ENCODE measurements at places on chromosomes 6 and 20. TPM values are rescaled to one million over a fixed set of nuclear protein-coding genes. Genes with fewer than 3 reads are reported as not detected.

GDAP1L1 gene
- not detected for total RNA-seq

PROKR2 gene
- total RNA-seq = not detected

CENPQ gene
- total RNA-seq = 22.3 TPM

OTOR gene
- total RNA-seq = not detected

BYSL gene
- 21.5 TPM for total RNA-seq

RGS17 gene
- total RNA-seq = 0.37 TPM

CPXM1 gene
- total RNA-seq = 1.2 TPM

- H3K27me3 ChIP-seq = no peaks in the 10 kb centered on the region
- no peak for DNase-seq
- peaks cover 12% of the 10 kb centered on the region for H3K36me3 ChIP-seq
- H3K27ac ChIP-seq = no peak overlapping the region
- no peak overlapping the region for H3K4me3 ChIP-seq
These were observed 166.1 kb upstream of the AKAP12 start for GRCh38 chr6:151073701-151074100.

DNA sequence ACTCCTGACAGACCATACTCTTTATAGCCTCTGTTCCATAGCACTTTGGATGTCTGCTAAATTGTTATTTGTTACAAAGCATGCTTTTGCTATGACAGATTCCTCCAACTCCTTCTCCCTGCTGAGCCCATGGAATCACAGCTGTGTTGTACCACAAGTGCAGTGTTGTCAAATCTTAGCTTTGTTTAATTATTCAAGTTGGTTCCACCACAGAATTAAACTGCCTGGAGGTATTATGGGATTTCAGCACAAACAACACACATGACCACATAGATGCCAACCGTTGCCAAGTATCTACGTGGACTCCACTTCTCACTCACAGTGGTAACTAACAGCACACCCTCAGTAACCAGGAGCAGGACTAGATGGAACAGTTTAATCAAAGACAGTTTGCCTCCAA, 32.7 kb upstream of the MARCKS start:
- H3K27ac ChIP-seq = no peak overlapping the region
- peaks cover 18% of the 10 kb centered on the region for H3K4me1 ChIP-seq
- DNase-seq = peak; percentile 16
- H3K36me3 ChIP-seq = no peaks in the 10 kb centered on the region
- H3K27me3 ChIP-seq = no peaks in the 10 kb centered on the region

- H3K4me3 ChIP-seq = no peak overlapping the region
- peaks cover 11% of the 10 kb centered on the region for H3K4me1 ChIP-seq
- no peak overlapping the region for H3K27ac ChIP-seq
- peaks cover 6% of the 10 kb centered on the region for H3K36me3 ChIP-seq
These were observed 3.8 kb upstream of the TMEM181 start for GRCh38 chr6:158556113-158556512.

DNA sequence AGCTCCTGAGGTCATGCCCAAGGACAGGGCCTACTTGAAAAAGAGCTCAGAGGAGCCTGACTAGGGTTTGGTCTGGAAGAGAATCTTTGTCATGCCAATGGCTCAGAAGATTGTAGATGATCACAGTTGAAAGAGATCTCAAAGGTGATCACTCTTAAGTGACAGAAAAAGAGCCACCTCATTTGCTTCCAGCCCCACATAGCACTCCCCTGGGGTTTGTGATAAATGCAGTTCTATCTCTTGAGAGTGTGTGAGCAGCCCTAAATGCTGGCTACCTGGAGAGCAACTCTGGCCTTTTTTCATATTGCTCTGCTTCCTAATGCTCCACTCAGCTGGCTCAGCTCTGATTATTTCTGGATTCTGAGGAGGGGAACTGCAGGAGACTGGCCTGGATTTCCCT, 39.3 kb downstream of the KLHL32 start:
- no peak overlapping the region for H3K27ac ChIP-seq
- no peaks in the 10 kb centered on the region for H3K27me3 ChIP-seq
- no peak for DNase-seq
- H3K36me3 ChIP-seq = no peaks in the 10 kb centered on the region
- no peak overlapping the region for H3K4me3 ChIP-seq

DNA sequence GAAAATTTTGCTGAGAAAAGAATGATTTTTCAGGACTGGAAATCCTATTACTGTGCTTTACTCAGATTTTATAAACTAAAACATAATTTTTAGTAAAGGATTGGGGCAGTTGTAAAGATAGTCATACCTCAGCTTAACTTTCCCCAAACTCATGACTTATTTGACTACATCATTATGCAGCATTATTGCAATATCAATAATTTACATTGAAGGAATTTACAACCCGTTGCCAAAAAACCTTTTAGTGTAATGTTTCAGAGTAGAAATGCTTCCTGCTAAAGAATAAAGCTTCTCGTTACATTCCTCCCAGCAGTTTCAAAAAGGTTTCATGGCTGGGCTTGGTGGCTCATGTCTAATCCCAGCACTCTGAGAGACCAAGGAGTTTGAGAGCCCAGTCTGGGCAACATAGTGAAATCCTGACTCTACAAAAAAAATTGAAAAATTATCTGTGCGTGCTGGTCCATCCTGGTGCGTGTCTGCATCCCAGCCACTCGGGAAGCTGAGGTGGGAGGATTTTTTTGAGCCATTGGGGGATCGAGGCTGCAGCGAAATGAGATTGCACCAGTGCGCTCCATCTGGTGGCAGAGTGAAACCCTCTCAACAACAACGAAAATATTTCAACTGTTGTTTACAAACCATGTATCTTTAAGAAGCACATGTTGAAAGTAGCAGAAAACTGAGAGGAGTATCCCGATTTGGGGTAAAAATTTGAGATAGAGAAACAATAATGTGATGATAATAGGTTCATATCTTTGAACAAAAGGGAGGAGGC, 4.4 kb downstream of the AMD1 start:
- H3K4me1 ChIP-seq = peaks cover 36% of the 10 kb centered on the region
- H3K27ac ChIP-seq = no peak overlapping the region

DNA sequence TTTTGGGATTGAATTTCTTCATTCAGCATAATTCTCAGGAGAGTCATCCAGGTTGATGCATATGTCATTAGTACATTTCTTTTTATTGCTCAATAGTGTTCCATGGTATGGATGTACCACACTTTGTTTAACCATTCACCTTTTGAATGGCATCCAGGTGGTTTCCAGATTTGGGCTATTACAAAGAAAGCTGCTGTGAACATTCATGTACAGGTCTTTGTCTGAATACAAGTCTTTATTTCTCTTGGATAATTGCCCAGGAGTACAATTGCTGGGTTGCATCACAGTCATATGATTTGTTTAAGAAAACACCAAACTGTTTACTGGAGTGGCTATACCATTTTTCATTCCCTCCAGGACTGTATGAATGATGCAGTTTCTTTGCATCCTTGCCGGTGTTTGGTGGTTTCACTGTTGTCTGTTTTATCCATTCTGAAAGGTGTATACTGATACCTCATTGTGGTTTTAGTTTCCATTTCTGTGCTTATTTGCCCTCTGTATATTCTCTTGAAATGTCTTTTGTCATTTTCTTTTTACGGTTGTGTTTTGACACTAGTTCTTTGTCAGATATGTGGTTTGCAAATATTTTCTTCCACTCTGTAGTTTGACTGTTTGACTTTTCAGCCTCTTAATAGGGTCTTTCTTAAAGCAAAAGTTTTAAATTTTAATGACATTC, 8.8 kb downstream of the CDKAL1 start:
- no peak overlapping the region for H3K4me3 ChIP-seq
- peak; percentile 55 for DNase-seq
- no peaks in the 10 kb centered on the region for H3K27me3 ChIP-seq
- peaks cover 8% of the 10 kb centered on the region for H3K4me1 ChIP-seq
- peak overlapping the region; percentile 8 for H3K27ac ChIP-seq
- peaks cover 12% of the 10 kb centered on the region for H3K36me3 ChIP-seq

DNA sequence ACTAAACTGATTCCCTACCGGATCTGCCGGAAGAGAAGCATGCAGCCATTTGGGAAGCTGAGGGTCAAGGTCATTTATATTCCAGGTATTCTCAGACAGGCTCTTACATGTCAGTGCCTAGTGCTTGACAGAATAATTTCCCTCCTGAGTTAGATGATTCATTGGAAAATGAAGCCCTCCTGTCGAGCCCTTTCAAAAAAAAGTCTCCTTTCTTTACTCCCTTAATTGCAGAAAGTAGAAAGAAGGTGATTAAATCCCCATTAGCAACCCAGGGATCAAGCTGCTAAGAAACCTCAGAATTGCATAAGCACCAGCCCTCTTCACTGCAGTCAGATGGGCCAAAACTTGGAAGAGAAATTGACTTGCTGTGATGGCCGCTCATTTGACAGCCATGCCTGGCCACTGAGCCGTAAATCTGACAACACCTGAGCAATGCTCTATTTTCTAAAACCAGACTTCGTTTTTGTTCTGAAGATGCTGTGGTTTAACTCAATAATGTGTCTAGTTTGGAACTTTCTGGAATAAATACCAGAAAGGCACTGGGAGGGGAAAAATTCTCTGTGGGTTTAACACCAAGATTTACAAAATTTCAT, 61.0 kb upstream of the ARMH2 start:
- no peak for DNase-seq
- no peak overlapping the region for H3K27ac ChIP-seq
- H3K27me3 ChIP-seq = no peaks in the 10 kb centered on the region
- H3K4me3 ChIP-seq = no peak overlapping the region
- H3K36me3 ChIP-seq = no peaks in the 10 kb centered on the region

DNA sequence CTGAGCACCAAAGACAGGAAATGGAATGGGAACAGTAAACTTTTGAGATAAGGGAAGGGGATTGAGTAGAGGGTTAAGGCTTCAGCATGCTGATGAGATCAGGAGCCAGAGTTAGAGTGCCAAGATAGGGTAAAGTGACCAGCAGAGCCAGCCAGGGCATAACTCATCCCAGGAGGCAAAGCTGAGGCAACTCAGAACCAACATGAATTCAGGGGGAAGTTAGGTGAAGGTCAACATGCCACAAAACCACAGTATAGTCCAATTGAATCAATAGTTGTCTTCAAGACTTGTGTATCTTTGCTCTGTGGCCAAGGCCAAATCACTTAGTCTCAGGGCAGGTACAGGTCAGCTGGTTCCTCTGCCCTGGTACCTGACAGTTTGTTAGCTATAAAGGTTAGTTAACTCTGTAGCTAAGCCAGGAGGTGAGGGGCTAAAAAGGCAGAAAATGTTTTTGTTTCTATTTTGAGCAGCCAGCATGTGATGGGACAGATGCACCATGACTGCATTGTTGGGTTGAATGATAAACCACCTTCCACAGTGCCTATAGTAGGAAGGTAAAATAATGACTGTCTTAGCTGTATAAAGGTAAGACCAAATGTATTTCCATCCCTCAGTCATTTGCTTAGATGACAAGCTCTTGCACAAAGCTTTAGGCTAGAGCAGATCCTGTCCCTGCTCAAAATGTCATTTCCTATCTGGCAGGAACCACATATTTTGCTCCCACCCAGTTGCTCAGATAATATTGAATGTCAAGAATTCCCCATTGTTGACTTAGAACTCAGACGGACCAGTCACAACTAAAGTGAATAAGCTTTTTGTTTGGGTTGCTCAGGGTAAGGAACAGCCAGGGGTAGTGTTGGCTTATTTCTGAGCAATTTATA, 15.8 kb downstream of the RNF8 start:
- no peak overlapping the region for H3K27ac ChIP-seq
- H3K36me3 ChIP-seq = peaks cover 66% of the 10 kb centered on the region
- DNase-seq = no peak
- H3K4me3 ChIP-seq = no peak overlapping the region
- H3K4me1 ChIP-seq = peaks cover 11% of the 10 kb centered on the region

DNA sequence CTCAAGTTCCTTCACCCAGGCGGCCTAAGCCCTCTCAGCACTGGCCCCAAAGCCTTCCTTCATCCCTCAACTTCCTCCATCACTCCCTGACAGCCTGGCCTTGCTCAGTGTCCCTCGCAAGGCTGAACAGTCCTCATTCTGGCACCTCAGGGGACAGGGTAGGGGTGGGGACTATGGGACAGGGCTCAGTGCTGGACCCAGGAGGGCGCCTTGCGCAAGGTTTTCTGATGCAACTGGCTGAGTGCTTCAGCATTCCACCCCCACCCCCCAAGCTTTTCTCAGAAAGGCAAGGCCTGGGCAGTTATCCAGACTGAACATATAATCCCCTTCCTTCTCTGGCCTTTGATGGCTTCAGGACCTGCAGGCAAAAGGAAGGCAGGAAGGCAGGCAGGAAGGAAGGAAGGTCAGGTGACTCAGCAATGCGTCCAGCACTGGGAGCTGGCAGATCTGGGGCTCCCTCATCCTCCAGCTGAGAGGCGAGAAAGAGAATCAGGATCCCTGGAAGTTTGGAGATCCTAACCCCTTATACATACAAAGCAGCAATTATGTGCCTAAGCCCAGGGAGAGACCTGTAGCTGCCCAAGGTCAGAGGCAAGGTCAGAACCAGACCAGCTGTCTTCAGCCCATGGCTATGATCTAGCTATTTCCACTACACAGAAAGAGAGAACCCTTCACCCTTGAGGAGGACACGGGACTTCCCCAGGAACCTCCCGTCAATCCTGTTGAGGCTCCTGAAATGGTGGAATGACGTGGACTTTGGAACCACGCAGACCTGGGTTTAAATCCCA, 8.6 kb upstream of the TRIB3 start:
- no peak overlapping the region for H3K4me3 ChIP-seq
- no peak for DNase-seq
- no peak overlapping the region for H3K27ac ChIP-seq
- H3K27me3 ChIP-seq = no peaks in the 10 kb centered on the region
- no peaks in the 10 kb centered on the region for H3K36me3 ChIP-seq

GRCh38 chr6:78947529-78947928, 80.2 kb downstream of the IRAK1BP1 start:
- H3K4me3 ChIP-seq = no peak overlapping the region
- peaks cover 5% of the 10 kb centered on the region for H3K4me1 ChIP-seq
- DNase-seq = no peak
- peaks cover 75% of the 10 kb centered on the region for H3K36me3 ChIP-seq
- peak overlapping the region; percentile 64 for H3K27ac ChIP-seq

GRCh38 chr20:47003223-47003622, 108.6 kb downstream of the EYA2 start:
- no peak overlapping the region for H3K27ac ChIP-seq
- DNase-seq = no peak
- H3K4me3 ChIP-seq = no peak overlapping the region
- H3K27me3 ChIP-seq = no peaks in the 10 kb centered on the region

- no peak overlapping the region for H3K27ac ChIP-seq
- H3K27me3 ChIP-seq = no peaks in the 10 kb centered on the region
- H3K36me3 ChIP-seq = no peaks in the 10 kb centered on the region
- H3K4me3 ChIP-seq = no peak overlapping the region
- H3K4me1 ChIP-seq = no peaks in the 10 kb centered on the region
- DNase-seq = no peak
These were observed 92.9 kb upstream of the NAA20 start for GRCh38 chr20:19924255-19924654.

- no peaks in the 10 kb centered on the region for H3K36me3 ChIP-seq
- H3K27me3 ChIP-seq = no peaks in the 10 kb centered on the region
- H3K27ac ChIP-seq = no peak overlapping the region
- no peak overlapping the region for H3K4me3 ChIP-seq
- no peaks in the 10 kb centered on the region for H3K4me1 ChIP-seq
These were observed 73.0 kb downstream of the PDSS2 start for GRCh38 chr6:107386340-107386739.

GRCh38 chr6:126897758-126898157, 220.7 kb upstream of the RSPO3 start:
- H3K4me3 ChIP-seq = no peak overlapping the region
- H3K27me3 ChIP-seq = no peaks in the 10 kb centered on the region
- no peak overlapping the region for H3K27ac ChIP-seq
- no peaks in the 10 kb centered on the region for H3K4me1 ChIP-seq
- no peaks in the 10 kb centered on the region for H3K36me3 ChIP-seq
- DNase-seq = no peak

- no peaks in the 10 kb centered on the region for H3K36me3 ChIP-seq
- DNase-seq = peak; percentile 39
- H3K27ac ChIP-seq = no peak overlapping the region
These were observed 622 bp downstream of the APCDD1L start for GRCh38 chr20:58514321-58515232.

- no peak overlapping the region for H3K4me3 ChIP-seq
- H3K36me3 ChIP-seq = no peaks in the 10 kb centered on the region
- no peaks in the 10 kb centered on the region for H3K4me1 ChIP-seq
- no peak for DNase-seq
These were observed 31.9 kb upstream of the FUCA2 start for GRCh38 chr6:143543435-143543834.

Data from SJSA1 (cell line).